Umbilical cord (tissue), 2 donors: ENCODE measurements at places on chromosomes 6 and 20. TPM values are rescaled to one million over a fixed set of nuclear protein-coding genes. Genes with fewer than 3 reads are reported as not detected.

The PPIL6 gene
- 1.4 TPM for total RNA-seq

The C4B gene
- total RNA-seq = 32.3 TPM

The PREP gene
- total RNA-seq = 17.8 TPM

GRCh38 chr6:26205161-26205624, 118.0 kb downstream of the HFE start:
- peak; percentile 88 for DNase-seq

- no peak for DNase-seq
These were observed 11.6 kb upstream of the TAAR9 start for GRCh38 chr6:132526461-132526860.

DNA sequence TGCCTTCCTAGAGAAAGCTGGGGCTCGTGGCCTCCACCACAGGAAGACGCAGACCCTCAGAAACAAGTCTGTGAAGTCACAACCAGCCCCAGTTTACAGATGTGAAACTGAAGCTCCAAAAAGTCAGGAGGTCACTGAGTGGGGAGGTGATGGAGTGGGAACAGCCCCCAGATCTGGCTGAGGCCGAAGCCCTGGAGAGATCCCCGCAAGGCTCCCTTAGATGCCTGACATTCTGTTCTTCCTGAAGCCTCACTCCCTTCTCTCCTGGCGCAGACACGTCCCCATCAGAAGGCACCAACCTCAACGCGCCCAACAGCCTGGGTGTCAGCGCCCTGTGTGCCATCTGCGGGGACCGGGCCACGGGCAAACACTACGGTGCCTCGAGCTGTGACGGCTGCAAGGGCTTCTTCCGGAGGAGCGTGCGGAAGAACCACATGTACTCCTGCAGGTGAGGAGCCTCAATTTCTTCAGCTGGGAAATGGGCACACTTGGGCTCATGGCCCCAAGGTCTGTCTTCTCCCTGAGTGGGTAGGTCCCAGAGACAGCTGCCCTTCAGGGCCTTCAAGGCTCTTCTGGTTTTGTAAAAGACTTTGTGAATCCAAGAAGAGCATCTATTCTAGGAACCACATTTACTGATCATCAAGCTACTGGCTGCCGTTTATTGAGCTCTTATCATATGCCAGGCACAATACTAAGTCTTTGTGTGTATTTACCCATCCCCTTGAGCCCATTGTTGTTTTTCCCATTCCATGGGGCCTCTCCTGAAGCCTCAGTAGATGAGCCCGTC, 50.5 kb downstream of the HNF4A start:
- DNase-seq = no peak

GRCh38 chr6:43738877-43739641, 31.0 kb upstream of the VEGFA start:
- no peak for DNase-seq

GRCh38 chr6:35208419-35208818, 5.3 kb upstream of the SCUBE3 start:
- no peak for DNase-seq

DNA sequence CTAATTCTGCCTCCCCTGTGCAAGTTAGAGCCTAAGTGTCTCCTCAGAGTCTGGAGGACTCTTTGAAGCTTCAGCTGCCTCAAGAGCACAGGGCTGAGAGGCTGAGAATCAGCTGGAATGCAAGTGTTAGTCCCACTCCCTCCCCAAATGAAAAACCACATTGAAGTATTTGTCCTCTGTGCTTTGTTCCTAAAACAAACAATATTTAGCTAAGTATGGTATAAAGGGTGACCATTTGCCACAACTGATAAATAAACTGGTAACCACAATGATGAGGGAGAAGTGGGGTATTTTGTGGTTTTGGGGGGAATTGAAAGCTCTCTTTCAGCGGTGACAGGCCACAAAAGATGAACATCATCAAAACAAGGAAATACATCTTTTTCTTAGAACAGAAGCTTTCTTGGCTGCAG, 91.7 kb upstream of the HDDC2 start:
- DNase-seq = no peak

GRCh38 chr6:88989215-88989614, 25.8 kb upstream of the RNGTT start:
- DNase-seq = peak; percentile 90

GRCh38 chr6:32703347-32703746, 36.9 kb upstream of the HLA-DQB1 start:
- no peak for DNase-seq

DNA sequence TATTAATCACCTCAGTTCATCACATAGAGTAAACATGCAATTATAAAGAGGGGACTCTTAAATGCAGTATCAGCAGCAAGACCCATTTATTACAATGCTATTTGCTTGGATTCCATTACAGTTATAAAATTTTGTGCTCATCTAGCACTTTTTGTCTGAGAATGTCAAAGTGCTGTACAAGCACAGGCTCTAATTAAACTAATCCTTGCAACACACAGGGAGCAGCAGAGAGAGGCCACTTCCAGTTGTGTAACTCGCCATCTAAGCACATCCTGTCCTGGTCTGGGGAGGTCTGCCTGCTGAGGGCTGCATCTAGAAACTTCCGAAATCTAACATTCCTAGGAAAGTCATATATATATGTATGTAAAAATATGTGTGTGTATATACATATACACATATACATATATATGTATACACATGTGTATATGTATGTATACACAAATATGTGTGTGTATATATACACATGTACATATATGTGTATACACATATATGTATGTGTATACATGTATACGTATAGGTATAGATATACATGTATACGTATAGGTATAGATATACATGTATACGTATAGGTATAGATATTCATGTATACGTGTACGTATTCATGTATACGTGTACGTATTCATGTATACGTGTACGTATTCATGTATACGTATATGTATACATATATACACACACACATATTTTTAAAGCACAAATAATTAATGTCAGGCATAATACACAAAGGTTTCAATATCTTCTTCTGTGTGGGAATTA, 136.4 kb upstream of the JARID2 start:
- no peak for DNase-seq

DNA sequence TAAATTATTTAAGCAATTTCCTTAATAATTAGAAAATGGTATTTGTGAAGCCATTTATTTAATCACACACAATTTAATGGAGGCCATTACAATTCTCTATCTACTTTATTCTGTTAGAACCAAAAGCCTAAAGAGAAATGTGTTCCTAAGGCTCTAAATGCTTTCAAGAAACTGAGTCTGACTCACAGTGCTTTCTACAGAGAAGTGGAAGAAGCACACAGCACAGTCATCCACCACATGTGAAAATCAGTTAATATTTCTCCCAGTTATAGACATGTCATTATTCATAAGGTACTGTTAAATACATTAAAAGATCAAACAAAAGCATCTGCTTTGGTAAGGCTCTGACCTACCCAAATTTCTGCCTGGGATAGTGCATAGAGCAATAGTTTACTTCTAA, 214.4 kb downstream of the ALDH8A1 start:
- no peak for DNase-seq

GRCh38 chr20:46299078-46299477, 9.2 kb downstream of the CDH22 start:
- DNase-seq = no peak

- no peak for DNase-seq
These were observed 208.3 kb downstream of the TASP1 start for GRCh38 chr20:13430346-13431002.

DNA sequence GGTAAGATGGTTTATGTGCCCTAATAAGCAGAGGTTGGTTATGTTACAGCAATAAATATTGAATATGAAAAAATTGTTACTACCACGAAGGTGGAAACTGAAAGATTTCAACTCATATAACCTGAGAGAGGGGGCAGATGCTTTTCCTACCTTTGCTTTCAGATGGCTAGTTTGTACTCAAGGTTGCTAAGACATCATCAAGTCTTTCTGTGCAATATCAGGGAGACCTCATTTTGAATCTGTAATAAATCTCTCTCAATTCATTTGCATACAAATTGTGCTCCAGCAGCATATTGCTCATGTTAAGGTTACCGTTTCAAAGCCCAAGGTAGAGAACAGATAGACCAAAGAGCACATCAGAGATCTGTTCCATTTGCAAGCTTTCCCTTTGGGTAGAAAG, 220.4 kb downstream of the KHDC1L start:
- no peak for DNase-seq

DNA sequence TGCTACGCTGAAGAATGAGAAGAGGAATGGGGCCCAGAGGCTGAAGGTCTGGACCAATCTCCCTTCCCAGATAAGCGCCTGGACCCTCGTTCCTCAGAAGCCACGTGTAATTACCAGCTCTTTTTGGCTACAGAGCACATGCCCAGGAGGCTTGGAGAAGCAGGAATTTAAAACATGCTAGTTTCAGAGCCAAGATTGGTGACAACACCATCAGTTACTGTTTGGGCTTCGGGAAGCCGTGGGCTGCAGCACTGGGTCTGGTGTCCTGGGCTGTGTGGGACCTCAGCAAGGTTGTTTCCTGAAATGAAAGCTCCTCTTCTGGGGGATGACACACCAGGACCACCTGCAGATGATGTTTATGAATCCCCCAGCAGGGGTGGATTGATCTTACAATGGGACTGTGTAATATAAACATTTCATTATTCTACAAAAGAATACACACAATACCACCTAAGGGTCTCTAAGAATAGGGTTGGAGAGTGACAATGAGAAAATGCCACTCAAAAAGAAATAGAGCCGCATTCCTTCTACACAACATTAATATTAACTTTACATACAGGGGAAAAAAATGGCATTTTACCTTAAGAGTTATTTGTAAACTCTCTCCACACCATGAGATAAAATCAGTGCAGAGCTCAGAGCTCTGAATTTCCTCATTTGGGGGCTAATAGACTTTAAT, 207.8 kb upstream of the FOXQ1 start:
- DNase-seq = no peak

DNA sequence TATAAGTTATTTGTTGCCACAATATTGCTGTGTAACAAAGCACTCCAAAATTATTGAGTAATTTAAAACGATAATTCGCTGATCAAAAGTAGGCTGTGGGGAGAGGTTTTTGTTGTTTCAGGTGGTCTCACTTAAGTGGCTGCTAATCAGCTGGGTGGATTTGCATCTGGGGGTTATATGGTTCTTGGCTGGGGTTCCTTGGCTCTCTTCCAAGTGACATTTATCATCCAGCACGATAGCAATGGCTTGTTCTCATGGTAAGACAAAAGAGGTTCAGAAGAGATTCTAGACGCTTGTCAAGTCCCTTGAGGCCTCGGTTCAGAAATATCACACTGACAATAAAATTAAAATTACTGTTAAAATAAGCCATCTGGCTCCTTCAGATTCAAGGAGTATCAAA, 1648.8 kb downstream of the GRIK2 start:
- no peak for DNase-seq

GRCh38 chr20:58875541-58876134, 23.1 kb downstream of the GNAS start:
- DNase-seq = no peak

- DNase-seq = no peak
These were observed 15.1 kb downstream of the SHPRH start for GRCh38 chr6:145948878-145949613.
